Activated CD4-positive, alpha-beta T cell treated with anti-CD3 and anti-CD28 coated beads, Interleukin-2, amount 10 ng/mL, durations not matched to agents 24 days and 14 days (primary cell): ENCODE measurements at places on chromosomes 7 and 10.

- no peak for DNase-seq
Measured at GRCh38 chr10:49519717-49520116, 19.2 kb downstream of the ERCC6 start.

- no peak for DNase-seq
Measured at GRCh38 chr10:6427357-6427959, 152.6 kb downstream of the PRKCQ start.

DNA sequence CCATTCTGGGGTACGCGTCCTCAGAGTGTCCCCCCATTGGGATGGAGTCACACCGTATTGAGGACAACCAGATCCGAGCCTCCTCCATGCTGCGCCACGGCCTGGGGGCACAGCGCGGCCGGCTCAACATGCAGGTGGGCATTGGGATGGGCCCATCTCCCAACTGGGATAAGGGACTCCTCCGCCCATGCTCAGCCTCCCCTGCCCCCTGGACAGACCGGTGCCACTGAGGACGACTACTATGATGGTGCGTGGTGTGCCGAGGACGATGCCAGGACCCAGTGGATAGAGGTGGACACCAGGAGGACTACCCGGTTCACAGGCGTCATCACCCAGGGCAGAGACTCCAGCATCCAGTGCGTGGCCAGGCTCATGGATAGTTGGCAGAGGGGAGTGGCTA is 5.8 kb downstream of the AEBP1 start:
- DNase-seq: no peak

- DNase-seq: no peak
Measured at GRCh38 chr7:33882040-33882837, 23.1 kb upstream of the BMPER start.

DNA sequence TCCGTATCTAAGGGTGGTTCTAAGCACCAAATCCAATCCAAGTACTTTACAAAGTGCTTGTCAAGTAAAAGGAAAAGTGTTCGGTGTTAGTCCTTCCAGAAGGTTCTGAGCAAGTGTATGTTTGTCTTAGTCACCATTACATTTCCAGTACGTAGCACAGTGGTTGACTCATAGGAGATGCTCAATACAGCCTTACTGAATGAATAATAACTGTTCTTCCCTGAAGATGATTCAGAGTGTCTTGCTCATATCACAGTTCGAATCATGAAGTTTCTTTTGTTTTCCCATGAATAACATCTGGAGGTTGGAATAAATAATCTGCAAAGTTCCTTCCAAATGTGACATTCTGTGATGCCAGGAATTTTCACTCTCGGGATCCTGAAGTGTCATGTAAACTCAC is 53.4 kb downstream of the WNT2 start:
- no peak for DNase-seq

DNA sequence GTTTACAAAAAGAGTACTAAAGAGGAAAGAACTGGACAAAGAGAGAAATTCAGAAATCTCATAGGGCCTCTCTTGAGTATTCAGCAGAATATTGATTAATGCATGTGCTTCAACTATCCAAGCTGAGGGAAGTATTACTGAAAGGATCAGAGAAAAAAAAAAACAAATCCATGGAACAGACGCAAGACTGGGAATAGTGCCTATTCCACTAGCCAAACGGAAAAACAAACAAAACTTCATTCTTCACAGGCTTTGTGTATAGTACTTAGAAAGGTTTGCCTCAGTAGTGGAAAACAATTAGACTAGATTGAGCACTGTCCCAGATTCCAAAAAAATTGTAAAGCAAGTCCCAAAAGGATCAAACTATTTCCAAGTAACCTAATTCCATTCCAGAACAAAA is 106.2 kb downstream of the TFEC start:
- DNase-seq: no peak
